ENCODE measurements at places on chromosomes 1 and 21.
A peak's percentile ranks its signal among the peaks of the same experiment; 100 is the strongest.

- DNase-seq = no peak
Observed at GRCh38 chr1:11940260-11940921, 5.9 kb downstream of the PLOD1 start.

GRCh38 chr1:163820766-163821165, 499.0 kb downstream of the NUF2 start:
- DNase-seq = peak; percentile 31

DNA sequence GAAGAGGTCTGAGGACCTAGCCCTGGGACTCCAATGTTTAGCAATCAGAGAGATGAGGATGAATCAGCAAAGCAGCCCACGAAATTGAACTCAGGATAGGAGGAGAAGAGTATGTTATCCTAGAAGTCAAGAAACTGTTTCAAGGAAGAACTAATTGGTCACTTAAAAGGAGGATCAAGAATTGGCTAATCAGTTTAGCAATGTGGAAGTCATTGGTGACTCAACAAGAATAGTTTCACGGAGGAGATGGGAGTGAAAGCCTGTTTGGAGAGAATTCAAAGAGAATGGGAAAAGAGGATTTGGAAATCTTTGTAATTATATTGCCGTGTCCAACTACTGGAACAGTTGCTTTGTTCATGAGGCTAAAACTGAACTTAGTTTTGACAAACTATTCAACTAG, 7.4 kb downstream of the HMCN1 start:
- DNase-seq = peak; percentile 35

DNA sequence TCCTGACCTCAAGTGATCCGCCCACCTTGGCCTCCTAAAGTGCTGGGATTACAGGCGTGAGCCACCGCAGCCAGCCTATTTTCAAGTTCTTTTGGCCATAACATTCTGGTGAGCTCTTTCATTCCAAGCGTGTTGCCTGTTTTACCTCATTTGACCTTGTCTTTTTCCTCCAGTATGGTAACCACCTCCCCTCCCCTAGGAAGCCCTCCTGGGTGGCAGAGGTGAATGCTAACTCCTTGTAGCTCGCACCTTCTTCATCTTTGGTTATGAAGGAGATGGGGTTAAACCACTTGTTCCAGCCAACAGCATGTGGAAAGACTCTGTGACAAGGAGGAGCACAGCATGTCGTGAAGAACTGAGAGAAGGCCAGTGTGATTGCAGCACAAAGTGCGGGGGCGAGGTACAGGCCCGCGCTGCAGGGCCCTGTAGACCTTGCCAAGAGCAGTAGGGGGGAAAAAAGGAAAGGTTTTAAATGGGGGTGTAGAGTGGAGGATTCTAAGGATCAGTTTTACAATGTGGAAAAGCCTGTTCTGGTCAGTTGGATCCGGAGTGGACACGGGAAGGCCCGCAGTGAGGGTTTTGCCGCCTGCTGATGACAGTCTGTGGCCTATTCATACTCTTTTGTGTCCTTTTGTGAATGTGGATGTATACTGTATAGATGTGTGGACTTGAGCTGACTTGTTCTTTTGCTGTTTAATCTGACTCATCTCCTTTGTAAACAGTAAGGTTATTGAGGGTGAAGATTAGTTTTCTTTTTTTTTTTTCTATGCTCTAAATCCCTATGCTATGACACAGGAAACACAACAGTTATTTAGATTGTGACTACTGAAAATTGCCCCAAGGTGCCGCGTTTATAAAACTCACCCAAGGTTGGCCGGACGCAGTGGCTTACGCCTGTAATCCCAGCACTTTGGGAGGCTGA, 7.5 kb upstream of the ZNF436 start:
- DNase-seq = peak; percentile 57

DNA sequence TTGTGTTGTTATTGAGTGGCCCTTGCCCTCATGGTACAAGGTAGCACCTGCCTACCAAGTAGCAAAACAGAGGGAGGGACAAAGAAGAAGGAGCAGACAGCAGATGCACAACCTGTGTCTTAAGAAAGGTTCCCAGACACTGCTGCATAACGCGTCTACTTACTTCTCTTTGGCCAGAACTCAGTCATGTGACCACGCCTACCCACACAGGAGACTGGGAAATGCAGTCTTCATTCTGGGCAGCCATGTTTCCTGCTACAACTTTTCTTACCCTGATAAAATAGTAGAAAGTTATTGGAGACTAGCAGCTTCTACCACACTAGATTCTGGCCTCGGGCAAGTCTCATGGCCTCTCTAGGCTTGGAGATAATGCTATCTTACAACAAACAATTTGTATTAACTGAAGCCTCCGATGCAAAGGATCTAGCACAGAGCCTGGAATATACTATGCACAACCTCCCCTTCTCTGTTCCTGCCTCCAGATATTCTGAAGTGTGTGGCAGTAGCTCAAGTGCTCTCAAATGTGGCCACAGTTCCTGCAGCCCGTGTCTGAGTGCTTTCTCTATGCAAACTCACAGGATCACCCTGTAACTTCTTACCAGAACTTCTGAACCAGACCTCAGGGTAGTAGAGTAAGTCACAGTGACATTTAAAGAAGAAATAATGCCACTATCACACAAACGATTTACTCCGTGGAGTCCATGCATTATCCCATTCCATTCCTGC, 34.1 kb upstream of the BTG2 start:
- peak; percentile 62 for DNase-seq

- DNase-seq = peak; percentile 71
Observed at GRCh38 chr1:202801175-202801574, 7.0 kb downstream of the KDM5B start.

DNA sequence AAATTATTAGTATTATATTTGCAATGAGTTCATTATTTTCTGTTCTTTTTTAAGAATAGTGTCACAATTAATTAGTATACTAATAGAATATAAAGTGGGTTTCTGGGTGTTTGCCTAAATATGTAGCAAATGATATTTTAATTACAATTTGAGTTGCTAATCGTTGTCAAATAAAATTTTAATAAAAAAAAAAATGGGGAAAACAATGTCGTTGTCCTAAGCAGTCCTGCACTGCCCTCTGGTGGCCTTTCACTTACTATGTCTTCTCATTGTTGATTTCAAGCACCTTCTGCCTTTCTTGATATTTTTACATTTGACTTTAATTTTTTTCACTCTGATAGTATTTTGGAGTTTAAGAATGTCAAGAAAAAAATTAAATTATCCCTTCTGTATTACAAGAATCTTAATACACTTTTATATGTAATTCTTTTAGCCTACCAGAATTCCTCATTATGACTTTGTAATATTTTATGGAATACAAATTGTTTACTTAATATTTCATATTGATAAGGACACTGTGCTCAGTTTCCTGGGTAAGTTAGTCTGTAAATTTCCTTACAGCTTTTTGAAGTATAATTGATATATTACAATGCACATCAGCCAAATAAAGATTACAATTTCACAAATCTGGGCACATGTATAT, 104.5 kb upstream of the FMN2 start:
- peak; percentile 38 for DNase-seq

GRCh38 chr1:203638950-203639349, 12.3 kb downstream of the ATP2B4 start:
- no peak for DNase-seq

DNA sequence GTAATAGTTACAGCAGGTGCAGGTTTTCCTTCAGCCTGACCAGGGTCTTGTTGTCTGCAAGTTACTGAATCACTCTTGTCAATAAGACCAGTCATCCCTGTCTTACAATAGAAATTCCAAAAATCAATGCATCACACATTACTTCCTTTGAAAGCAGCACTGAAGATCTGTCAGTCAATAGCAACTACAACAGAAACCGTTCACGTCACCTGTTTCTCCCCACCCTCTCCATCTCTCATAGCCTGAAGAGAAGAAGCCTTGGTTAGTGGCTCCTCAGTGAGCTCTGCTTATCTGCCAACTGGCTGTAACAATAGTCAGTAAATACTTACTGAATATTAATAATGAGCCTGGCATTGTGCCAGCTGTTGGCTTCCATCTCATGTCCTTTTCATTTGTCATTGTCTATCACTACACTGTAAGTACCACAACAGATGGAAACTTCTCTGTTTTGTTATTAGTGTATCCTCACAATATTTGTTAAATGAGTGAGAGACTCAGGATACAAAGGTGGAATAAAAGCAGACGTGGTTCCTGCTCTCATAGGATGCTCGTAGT, 195.2 kb downstream of the S1PR1 start:
- no peak for DNase-seq

- no peak for DNase-seq
Observed at GRCh38 chr1:26126321-26127084, 14.9 kb downstream of the PDIK1L start.
